A549 (cell line): ENCODE measurements at places on chromosomes 16 and 17.

- no peak for DNase-seq
Measured at GRCh38 chr16:47309581-47310312, 151.1 kb downstream of the ITFG1 start.

GRCh38 chr16:56424404-56424764 is 961 bp downstream of the AMFR start:
- DNase-seq = no peak

DNA sequence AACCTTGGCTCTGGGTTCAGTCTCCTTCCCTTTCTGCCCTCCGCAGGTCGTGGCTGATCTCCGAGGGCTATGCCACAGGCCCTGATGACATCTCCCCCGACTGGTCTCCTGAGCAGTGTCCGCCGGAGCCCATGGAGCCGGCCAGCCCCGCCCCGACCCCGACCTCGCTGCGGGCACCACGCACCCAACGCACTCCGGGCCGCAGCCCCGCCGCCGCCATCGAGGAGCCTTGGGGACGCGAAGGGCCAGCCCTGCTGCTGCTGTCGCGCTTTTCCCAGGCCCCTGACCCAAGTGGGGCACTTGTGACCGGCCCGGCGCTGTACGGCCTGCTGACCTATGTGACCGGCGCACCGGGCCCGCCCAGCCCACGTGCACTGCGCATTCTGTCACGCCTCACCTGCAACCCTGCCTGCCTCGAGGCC is 5.1 kb downstream of the ARMC5 start:
- no peak for DNase-seq

DNA sequence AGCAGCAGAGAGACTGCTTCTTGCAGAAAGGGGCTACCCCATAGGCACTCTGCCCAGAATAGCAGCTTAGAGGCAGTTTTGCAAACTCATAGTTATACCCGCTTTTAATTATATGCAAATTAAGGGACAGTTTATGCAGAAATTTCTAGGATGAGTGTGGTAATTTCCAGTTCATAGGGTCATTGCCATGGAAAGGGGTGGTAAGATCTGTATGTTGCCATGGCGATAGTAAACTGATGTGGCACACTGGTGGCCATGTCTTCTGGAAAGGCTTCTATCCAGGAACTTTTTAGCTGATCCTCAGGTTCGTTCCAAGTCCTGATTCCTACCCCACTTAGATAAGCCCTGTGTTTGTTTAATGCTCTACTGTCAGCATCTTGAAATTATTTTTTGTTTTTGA is 6.2 kb downstream of the STXBP4 start:
- no peak for DNase-seq

DNA sequence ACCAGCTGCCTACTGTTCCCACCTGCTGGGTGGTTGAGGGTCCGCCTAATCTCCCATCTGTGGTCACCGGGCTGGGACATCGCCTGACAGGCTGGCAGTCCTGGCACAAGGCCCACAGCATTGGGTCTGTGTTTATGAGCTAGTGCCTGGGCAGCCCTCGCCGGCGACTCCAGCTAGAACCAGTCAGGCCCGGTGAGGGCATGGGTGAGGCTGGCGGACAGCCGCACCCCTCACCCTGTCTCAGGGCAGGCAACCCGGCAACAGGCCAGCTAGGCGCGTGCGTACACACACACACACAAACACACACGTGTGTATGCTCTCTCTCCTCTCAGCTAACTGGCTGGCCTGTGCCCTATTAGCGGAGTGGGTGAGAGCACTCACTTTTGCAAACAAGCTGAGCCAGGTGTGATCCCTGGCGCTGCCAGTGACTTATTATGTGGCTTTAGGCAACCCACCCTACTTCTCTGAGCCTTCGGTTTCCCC is 10.4 kb downstream of the HSD11B2 start:
- DNase-seq = no peak

GRCh38 chr16:10761373-10761772 is 17.7 kb downstream of the NUBP1 start:
- no peak for DNase-seq

- DNase-seq = no peak
Measured at GRCh38 chr16:69894676-69895075, 56.5 kb upstream of the CLEC18A start.
